Fibroblast of skin of right quadriceps (primary cell): ENCODE measurements at places on chromosomes 4 and X.

DNA sequence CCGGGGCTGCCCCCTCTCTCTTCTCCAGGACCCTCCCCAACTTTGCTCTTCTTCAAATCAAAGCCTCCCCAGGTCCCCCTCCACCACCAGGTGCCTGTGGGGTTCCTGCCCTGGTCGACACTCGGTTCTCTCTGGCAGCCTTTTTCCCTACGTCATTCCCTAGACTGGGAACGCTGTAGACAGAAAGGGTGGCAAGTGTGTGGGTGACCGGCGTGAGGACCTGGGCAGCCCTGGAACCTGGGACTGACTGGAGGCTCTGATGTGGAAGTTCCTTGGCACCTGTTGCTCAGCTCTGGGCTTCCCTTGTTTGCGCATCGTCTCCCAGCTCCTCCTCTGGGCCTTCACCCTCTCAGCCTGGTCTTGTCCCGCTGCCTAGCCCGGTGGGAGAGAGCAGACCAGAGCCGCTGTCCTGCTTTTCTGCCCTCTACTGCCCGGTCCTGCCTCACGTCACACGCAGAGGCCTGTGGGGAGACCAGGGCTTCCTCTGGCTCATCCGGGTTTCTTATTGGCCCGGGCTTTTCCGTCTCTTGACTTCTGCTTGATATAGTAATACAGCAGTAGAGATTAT, 1.3 kb downstream of the TACC3 start:
- no peak for DNase-seq

GRCh38 chrX:68867458-68868112, 38.8 kb downstream of the EFNB1 start:
- DNase-seq = peak; percentile 5

- DNase-seq = no peak
These were observed 17.3 kb downstream of the HUWE1 start for GRCh38 chrX:53669258-53669657.

GRCh38 chrX:96311366-96311765, 373.3 kb upstream of the DIAPH2 start:
- DNase-seq = no peak

- DNase-seq = no peak
These were observed 625 bp downstream of the RTL9 start for GRCh38 chrX:110359273-110359672.

DNA sequence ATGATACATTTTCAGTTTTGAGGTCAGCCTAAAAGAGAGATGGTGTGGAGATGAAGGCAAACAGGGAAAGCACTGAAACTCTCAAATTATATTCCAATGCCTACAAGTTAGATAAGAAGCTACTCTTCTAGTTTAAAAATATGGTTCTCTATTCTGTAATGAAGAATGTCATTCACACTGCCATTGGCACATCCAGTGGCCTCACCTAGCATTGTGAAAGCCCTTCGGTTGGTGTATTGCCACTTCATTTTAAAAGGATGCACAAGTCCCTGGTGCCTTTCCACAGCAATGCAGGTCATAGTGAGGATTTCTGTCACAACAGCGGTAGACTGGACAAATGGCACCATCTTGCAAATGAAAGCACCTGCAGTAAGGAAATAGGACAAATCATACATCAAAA, 40.6 kb downstream of the QRFPR start:
- no peak for DNase-seq

DNA sequence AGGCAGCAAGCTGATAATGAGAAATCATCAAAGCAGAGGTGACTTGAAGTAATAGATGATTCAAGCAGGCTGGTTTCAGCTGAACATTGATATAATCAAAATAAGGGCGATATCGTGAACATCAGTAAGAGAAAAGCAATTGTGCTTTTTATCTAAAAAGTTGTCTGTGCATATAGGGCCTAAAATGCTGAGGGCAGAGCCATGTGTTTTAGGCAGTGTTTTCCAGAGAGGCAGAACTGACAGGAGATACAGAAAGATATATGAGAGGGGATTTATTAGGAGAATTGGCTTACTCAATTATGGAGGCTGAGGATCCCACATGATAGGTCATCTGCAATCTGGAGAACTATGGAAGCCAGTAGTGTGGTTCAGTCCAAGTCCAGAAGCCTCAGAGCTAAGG, 136.5 kb upstream of the NPY2R start:
- DNase-seq = no peak

GRCh38 chr4:146488495-146489174, 33.1 kb downstream of the SLC10A7 start:
- DNase-seq = peak; percentile 39

DNA sequence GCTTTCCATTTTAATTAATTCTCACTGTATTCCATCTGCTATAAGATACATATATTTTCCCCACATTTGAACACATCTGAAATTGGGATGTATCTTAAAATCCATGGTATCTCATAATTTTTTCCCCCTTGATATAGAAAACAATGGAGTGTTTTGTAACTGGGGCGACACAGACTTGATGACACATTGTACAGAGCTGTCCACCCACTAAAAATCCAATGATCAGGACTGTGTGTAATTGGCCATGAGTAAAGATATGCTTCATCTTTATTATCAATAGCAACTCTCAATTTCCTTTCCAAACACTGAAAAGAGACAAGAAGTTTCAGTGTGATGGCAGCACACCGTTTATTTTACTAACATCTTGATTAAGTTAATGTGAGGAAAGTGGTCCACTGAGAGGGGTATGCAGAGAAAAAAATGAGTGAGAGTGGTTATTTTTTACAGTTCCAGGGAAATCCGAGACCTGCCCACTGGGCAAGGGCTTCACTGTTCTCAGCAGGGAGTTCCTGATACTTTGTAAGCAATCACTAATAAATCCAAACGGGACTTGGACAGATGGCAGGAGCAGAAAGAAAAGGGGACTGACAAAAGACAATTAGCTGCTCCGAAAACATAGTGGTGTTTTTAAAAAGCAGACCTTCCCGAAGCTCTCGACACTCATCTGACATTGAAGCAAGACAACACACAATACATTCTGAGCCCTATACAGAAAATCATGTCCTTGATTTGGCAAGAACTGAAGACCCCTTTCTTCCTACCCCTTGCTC, 149.4 kb downstream of the TSPAN5 start:
- DNase-seq = no peak

GRCh38 chr4:21205821-21206531, 505.7 kb downstream of the PACRGL start:
- no peak for DNase-seq

GRCh38 chrX:13955975-13956374, 73.7 kb downstream of the GEMIN8 start:
- DNase-seq = no peak

DNA sequence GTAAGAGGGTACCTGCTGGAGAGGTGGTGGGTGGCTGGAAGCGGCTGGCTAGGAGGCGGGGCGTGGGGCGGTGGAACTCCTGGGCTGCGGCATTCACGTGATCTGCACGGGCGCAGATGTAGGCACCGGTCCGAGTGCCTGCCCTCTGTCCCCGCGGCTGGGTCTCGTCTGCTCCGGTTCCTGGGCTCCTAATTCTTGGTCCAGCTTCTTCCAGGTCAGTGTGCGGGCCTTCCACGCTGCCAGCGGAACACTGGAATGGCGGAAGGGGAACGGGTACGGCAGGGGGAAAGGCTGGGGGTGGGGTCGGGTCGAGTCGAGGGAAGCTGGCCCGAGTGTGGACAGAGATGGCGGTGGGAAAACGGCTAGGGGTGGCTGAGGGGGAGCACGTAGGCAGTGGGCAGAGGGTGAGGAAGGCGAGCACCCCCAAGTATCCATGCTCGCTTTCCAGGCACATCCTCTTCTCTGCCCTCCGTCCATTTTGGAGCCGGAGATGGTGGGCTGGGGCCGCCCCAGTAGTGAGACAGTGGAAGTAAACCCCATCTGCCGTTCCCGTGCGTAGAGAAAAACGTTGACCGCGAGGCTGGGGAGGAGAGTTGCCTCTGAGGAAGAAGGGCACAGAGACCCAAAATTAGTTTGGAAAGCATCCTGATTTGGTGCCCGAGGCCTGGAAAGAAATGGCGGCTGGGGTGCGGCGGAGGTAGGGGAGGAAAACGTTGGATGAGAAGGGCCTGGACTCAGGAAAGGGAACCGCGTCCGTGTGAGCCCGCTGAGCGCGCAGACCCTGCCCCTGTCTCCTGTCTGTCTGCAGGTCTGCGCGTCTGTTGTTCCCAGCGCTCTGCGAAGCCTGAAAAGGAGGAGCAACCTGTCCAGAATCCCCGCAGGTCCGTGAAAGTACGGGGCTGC, at the start of gene TCEAL4:
TSS of gene TCEAL4 (plus strand) at position 105 of the 903 bp plus-strand sequence. CDS start 1,161 bp downstream, outside the sequence.
- DNase-seq = no peak

DNA sequence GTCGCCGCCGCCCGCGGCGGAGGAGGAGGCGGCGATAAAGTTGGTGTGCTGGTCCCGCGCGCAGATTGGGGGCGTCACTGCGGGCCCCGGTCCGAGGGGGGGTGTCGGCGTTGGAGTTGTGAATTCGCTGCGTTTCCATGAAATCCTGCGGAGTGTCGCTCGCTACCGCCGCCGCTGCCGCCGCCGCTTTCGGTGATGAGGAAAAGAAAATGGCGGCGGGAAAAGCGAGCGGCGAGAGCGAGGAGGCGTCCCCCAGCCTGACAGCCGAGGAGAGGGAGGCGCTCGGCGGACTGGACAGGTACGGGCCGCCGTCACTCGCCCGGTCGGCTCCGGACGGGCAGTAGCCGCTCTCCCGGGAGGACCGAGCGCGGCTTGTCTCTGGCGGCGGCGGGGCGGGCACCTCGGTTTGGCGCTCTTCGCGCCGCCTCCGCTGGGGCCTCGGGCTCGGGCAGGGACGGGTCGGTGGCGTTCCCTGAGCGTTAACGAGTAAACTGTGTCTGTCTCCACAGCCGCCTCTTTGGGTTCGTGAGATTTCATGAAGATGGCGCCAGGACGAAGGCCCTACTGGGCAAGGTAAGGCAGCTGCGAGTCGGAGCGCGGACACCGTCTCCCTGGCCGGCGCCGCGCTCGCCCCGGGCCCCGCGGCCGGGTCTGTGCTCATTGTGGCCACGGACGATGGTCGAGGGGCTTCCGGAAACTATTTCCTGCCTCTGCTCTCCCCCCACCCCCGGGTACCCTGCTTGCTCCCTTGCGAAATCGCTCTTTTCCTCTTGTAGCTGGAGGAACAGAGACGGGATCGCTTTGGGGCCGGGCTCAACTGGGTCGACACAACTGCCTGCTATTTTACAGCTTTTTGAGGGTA, 658 bp downstream of the KDM6A start:
- DNase-seq = peak; percentile 45

DNA sequence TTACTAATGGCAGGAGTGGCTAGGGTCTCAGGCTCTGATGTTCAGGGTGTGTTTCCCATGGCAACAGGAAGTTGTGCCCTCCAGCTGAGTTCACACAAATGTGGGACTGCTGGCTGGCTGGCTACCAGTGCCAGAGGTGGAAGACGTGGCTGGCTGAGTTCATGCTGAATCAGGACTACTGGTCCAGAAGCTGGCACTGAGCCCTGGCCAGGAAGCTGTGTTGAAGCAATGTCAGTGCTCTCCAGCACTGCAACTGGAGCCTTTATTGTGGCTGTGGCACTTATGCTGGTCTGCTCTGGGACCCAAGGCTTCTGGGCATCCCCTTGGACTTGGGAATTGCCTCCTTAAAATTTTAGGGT, 42.0 kb upstream of the ZXDA start:
- DNase-seq = no peak

- peak; percentile 55 for DNase-seq
These were observed 35.5 kb upstream of the CD99L2 start for GRCh38 chrX:150933945-150934350.

DNA sequence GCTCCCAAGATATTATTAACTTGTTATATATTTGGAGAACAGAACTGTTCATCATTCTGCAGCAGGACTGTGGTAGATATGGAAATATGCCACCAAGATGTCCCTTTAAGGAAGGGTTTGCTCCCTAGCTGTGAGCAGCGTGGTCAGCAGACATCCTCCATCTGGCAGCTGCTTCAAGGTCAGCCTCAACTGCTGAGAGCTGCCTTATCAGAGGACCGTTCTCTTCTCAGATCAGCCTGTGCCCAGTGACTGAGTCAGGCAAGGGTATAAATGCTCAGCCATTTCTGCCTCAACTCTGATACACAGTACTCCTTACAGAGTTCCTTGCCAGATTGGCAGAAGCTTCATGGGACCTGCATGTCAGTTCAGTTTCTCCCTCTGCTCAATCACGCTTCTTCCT, 63.4 kb upstream of the MAGEB2 start:
- DNase-seq = no peak

- DNase-seq = peak; percentile 29
These were observed 42.2 kb downstream of the SH2D1A start for GRCh38 chrX:124388562-124388961.

- peak; percentile 61 for DNase-seq
These were observed 4.5 kb upstream of the CXCR3 start for GRCh38 chrX:71622576-71623450.

DNA sequence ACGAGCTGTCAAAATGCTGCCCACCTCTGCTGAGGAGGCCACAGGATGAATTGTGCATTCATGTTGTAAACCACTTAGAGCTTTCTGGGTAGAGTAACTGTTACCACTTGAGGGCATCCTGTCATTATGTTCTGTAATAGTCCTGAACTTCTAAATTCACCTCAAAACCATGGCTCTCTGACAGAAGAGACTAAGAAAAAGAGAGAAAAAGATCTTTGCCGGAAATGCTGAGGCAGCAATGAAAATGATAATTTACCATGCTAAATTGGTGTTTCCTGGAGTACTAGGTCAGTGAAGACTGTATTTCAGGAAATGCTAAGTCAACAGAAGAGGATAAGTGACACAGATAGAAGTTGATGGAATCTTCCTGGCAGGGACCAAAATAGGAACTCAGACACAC, 942.3 kb upstream of the SLIT2 start:
- DNase-seq = peak; percentile 67

DNA sequence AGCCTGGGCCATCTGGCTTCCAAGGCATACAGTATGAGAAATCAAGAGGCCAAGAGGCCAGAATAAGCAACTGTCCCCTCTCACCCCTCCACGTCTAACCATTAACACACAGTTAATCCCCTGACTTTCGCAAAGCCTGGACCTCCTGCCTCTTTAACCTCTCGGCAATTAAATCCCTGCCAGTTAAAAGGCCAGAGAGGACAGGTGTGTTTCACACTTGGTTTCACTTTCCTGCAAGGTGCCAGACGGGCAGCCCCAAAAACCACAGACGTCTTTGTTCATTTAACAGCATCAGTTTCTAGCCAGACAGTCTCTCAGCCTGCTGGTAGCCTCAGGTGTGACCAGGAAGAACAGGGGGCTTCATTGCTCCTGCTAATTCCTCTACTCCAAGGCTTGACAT, 91.1 kb upstream of the KIT start:
- no peak for DNase-seq

- DNase-seq = no peak
These were observed 2.1 kb upstream of the IL9R start for GRCh38 chrX:155995321-155995875.

- no peak for DNase-seq
These were observed 28.6 kb upstream of the INPP4B start for GRCh38 chr4:142874684-142875083.
